ENCODE measurements at places on chromosomes 13 and 19. TPM values are rescaled to one million over a fixed set of nuclear protein-coding genes. Genes with fewer than 3 reads are reported as not detected.

CGB5 gene
- polyA plus RNA-seq = not detected

SLC17A7 gene
- polyA plus RNA-seq = 1.5 TPM

RFPL4A gene
- not detected for polyA plus RNA-seq

URI1 gene
- 28.3 TPM for polyA plus RNA-seq

GSX1 gene
- polyA plus RNA-seq = not detected

MISP gene
- 0.40 TPM for polyA plus RNA-seq

TNFRSF19 gene
- polyA plus RNA-seq = 0.21 TPM

JSRP1 gene
- polyA plus RNA-seq = 3.7 TPM

CGB3 gene
- polyA plus RNA-seq = not detected

APOC1 gene
- 252 TPM for polyA plus RNA-seq

UPK1A gene
- 1.0 TPM for polyA plus RNA-seq

ZNF835 gene
- polyA plus RNA-seq = 0.56 TPM

CPAMD8 gene
- 4.6 TPM for polyA plus RNA-seq

SERPINE3 gene
- polyA plus RNA-seq = 0.31 TPM

MEIS3 gene
- 20.6 TPM for polyA plus RNA-seq

Measured in GM23338 (cell line).